ENCODE measurements at places on chromosomes 2 and 18.

DNA sequence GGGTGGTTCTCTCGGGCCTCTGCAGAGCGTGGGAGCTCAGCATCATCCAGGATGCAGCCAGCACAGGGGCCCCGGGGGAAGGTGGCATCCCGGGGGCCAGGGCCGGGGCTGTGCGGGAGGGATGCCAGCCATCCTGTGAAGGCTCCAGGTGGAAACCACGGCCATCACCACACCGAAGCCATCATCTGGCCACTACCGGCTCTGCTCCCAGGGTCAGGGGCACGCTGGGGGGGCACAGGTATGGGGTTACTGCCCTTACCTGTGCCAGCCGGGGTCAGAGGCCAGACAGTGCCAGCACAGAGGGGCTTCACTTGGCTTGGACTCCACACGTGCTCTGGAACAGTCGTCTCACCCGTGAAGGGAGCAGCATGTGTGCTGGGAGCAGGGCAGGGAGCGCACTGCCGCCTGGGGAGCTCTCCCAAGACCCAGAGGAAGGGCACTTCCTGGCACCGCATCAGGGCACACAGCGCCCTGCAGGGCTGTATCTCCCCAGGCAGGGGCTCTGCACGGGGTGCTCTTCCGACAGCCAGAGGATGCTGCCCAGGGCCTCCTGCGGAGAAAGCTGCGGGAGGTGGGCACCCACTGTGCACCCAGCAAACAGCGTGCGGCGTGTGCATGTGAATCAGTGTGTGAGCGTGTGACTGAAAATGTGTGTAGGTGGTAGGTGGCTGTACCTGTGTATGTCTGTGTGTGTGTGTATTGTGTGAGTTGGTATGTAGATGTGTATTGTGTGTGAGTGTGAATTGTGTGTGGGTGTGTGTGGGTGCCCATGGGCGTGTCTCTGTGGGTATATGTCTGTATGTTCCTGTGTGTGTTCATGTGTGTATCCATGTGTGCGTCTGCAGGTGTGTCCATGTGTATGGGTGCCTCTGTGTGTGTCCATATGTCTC, 75.0 kb downstream of the PTGR3 start:
- no peak for DNase-seq

DNA sequence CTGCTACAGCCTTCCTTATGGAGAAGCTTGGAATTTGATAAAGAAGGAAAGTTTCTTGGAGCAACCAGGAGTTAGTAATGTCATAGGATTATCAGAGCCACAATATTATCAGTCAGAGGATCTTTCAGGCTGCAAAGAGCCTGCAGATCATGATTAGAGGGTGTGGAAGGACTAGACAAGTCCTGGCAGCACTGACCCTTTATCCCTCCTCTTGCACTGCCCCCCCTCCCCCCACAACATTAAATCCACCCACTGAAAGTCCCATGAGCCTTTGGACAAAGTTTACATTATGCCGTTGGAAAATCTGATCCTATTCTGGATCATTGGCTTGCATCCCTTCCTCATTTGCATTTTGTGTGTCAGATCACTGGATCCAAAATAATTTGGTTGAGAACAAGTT, 18.7 kb upstream of the IMPA2 start:
- no peak for DNase-seq

GRCh38 chr2:40962026-40962425, 510.1 kb upstream of the SLC8A1 start:
- no peak for DNase-seq

- no peak for DNase-seq
Measured at GRCh38 chr2:219886615-219887014, 259.2 kb downstream of the SLC4A3 start.

GRCh38 chr18:73962256-73962655, 185.4 kb downstream of the FBXO15 start:
- DNase-seq: no peak

DNA sequence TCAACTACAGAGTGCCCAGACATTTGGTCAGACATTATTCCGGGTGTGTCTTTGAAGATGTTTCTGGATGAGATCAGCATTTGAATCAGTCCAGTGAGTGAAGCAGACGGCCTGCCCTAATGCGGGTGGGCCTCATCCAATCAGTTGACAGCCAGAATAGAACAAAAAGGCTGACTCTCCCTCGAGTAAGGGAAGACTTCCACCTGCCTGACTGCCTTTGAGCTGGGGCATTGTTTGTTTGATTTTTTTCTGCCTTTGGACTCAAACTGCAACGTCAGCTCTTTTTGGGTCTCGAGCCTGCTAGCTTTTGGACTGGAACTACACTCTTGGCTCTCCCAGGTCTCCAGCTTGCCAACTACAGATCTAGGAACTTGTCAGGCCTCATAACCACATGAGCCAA, 111.7 kb upstream of the AGAP1 start:
- no peak for DNase-seq

- DNase-seq: no peak
Measured at GRCh38 chr18:48580782-48581181, 42.0 kb downstream of the CTIF start.

Data from Jurkat, Clone E6-1 (cell line).